ENCODE measurements at places on chromosomes 3 and 15.

- peaks cover 1% of the 10 kb centered on the region for H3K36me3 ChIP-seq
- H3K4me1 ChIP-seq, result no peaks in the 10 kb centered on the region
- H3K4me3 ChIP-seq, result no peak overlapping the region
- no peak overlapping the region for H3K27ac ChIP-seq
- no peaks in the 10 kb centered on the region for H3K27me3 ChIP-seq
Observed at GRCh38 chr3:124657138-124657537, 73.1 kb upstream of the UMPS start.

- DNase-seq, result peak; percentile 93
- peaks cover 3% of the 10 kb centered on the region for H3K27me3 ChIP-seq
- H3K36me3 ChIP-seq, result peaks cover 2% of the 10 kb centered on the region
- H3K4me1 ChIP-seq, result peaks cover 4% of the 10 kb centered on the region
Observed at GRCh38 chr3:49689046-49689907, at the start of the genes MST1 and RNF123. Gene MST1, minus strand, starts transcription at chr3:49689474. Its CDS starts 783 bp downstream, at chr3:49688691. Gene RNF123, plus strand, starts transcription at chr3:49689557. Its CDS starts 1,609 bp downstream, at chr3:49691166.

GRCh38 chr15:79329171-79329611 is 18.3 kb downstream of the TMED3 start:
- no peaks in the 10 kb centered on the region for H3K27me3 ChIP-seq
- no peak overlapping the region for H3K27ac ChIP-seq
- no peak for DNase-seq
- H3K4me3 ChIP-seq, result no peak overlapping the region
- H3K4me1 ChIP-seq, result no peaks in the 10 kb centered on the region

- DNase-seq, result no peak
- H3K27me3 ChIP-seq, result no peaks in the 10 kb centered on the region
- peaks cover 2% of the 10 kb centered on the region for H3K4me1 ChIP-seq
- no peak overlapping the region for H3K27ac ChIP-seq
Observed at GRCh38 chr15:90165659-90166489, 35.3 kb upstream of the SEMA4B start.

DNA sequence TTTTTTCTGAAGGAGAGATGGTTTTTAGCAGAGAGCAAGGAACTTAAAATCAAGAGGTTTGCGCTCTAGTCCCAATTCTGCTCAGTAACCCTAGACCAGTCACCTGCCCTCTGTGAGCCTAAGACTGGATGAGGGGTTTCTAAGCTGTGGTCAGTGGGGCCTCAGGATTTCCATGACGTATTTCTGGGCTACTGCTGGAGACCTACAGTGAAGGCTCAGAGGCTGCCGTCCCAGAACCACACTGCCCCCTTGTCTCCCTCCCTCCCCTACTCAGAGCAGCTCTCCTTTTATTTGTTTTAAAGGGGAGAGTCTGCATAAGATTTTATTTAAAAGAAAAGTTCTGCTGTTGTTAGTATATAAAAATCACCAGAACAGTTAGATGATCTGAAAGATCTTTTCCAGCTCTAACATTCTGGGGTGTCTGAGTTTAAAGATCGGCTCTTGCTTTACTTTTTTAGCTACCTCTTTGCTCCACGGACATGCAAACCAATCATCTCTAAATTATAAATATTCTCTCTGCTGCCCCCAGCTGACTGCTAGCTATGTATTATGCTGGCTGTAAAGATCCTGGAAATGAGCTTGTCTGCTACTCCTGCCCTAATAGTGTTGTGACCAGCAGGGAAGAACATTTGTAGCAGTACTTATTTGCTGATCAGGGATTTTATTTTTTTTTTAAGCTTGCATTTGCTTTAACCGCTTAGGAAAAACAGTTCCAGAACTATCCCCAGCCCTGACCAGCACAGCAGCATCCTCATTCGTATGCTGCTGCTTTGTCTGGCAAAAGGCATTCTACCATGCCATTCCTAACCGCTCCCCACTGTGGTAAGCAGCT is 28.6 kb upstream of the NDUFB4 start:
- H3K36me3 ChIP-seq, result no peaks in the 10 kb centered on the region
- H3K4me1 ChIP-seq, result peaks cover 22% of the 10 kb centered on the region
- no peak for DNase-seq

GRCh38 chr15:57382969-57383368 is 6.7 kb downstream of the CGNL1 start:
- H3K36me3 ChIP-seq, result no peaks in the 10 kb centered on the region
- H3K27ac ChIP-seq, result no peak overlapping the region
- H3K4me3 ChIP-seq, result no peak overlapping the region
- H3K27me3 ChIP-seq, result no peaks in the 10 kb centered on the region

DNA sequence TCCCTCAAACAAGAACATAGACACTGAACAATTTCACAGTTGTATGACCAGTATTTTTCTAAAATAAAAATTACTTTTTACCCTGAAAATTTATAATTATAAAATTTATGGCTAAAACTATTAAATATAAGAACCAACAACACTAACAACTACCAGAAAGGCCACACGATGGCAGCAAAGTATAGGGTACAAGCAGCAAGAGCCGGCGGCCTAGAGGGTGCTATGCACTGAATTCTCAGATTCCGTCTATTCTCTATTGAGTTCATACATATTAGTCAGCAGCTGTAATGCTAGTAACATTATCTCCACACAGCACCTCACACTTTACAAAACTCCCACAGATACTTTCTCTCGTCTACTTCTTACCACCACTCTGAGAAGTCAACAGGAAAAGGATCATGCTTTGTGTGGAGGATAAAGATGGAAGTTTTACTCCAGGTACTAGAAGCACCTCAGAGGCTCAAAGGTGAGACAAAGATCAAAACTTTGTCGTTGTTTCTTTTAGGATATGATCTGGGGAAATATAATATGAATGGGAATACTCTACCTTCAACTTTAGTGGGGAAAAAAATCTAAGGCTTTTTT is 160.5 kb downstream of the FGF12 start:
- peak; percentile 56 for DNase-seq
- no peaks in the 10 kb centered on the region for H3K36me3 ChIP-seq
- no peaks in the 10 kb centered on the region for H3K4me1 ChIP-seq
- no peak overlapping the region for H3K4me3 ChIP-seq
- no peak overlapping the region for H3K27ac ChIP-seq

- no peak overlapping the region for H3K4me3 ChIP-seq
- no peaks in the 10 kb centered on the region for H3K27me3 ChIP-seq
- no peaks in the 10 kb centered on the region for H3K4me1 ChIP-seq
- no peaks in the 10 kb centered on the region for H3K36me3 ChIP-seq
Observed at GRCh38 chr3:160150525-160150924, 74.7 kb upstream of the C3orf80 start.

- H3K27ac ChIP-seq, result no peak overlapping the region
- no peak overlapping the region for H3K4me3 ChIP-seq
Observed at GRCh38 chr3:194368918-194369317, 625 bp downstream of the LRRC15 start.

- no peaks in the 10 kb centered on the region for H3K36me3 ChIP-seq
- H3K4me1 ChIP-seq, result peaks cover 9% of the 10 kb centered on the region
- H3K27me3 ChIP-seq, result no peaks in the 10 kb centered on the region
- H3K4me3 ChIP-seq, result no peak overlapping the region
- DNase-seq, result no peak
Observed at GRCh38 chr3:8460050-8460708, 41.4 kb upstream of the LMCD1 start.

DNA sequence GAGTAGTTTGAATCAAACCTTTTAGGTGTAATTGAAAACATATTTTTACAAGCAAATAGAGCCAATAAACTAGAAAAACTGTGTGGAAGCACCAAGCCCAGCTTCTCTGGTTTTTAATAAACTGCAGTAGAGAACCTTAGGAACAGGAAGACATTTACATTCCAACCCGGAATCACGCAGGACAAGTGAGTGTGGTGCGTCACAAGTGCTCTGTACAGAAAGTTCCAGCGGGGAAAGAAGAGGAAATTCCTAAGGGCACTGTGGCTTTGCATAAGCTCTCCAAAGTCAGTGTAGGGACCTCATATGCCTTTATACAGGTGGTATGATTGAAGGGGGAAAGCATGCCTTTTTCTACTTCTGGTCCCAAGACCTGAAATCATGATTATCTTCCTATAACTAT is 21.6 kb downstream of the COL8A1 start:
- H3K27ac ChIP-seq, result no peak overlapping the region
- H3K27me3 ChIP-seq, result no peaks in the 10 kb centered on the region
- no peak for DNase-seq
- H3K4me3 ChIP-seq, result no peak overlapping the region

GRCh38 chr3:172877011-172877410 is 126.5 kb downstream of the ECT2 start:
- H3K4me1 ChIP-seq, result peaks cover 5% of the 10 kb centered on the region
- no peak for DNase-seq
- no peak overlapping the region for H3K27ac ChIP-seq
- no peak overlapping the region for H3K4me3 ChIP-seq

DNA sequence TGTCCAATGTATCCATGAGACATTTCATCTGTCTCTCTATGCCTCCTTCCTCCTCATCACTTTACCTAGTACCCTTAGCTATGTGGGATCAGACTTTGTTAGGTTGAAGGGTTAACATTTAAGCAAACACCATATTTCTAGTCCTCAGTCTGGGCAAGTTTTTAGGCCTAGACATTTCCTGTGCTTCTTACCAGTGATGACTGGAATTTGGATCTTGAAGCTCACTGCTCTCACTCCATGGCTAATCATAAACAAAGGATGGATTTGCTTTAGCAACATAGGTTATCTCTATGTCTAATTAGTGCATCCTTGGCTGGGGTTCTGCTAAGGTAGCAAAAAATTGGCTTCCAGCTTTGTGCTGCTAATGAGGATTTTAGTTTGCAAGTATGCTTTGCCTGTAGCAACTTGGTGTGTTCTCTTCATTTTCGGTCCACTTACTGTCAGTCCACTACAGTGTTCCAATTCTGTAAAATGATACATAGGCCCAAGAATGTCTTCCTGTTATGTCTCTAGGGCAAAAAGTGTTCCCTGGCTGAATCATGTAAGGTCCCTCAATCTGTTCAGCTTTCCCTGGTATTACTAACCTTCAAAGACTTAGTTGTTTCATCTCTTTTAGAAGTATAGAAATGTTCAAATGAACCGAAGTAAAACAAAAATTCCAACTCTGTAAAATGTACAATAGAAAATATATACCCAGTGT is 615.4 kb downstream of the CADM2 start:
- H3K27me3 ChIP-seq, result no peaks in the 10 kb centered on the region
- no peak overlapping the region for H3K27ac ChIP-seq
- no peaks in the 10 kb centered on the region for H3K4me1 ChIP-seq
- no peak for DNase-seq
- H3K36me3 ChIP-seq, result no peaks in the 10 kb centered on the region

DNA sequence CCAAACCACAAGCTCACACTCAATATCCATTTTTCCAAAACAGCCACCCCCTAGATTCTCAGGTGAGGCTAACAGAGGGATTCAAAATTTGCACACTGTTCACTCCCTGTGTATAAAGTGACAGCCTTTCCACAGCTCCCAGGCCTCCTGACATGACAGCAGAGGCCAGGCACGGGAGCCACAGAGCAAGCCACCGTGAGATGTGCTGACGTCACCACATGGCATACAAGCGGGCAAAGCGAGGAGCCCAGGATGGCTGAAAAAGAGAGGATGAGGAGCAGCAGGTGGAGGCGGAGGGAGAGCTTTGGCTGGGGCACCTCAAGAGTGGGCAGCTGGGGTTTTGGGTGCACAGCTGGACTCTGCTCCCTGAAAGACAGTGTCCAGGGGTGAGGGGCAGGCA is 27.1 kb downstream of the EHD4 start:
- no peaks in the 10 kb centered on the region for H3K27me3 ChIP-seq
- no peak overlapping the region for H3K27ac ChIP-seq
- H3K4me1 ChIP-seq, result peaks cover 17% of the 10 kb centered on the region
- DNase-seq, result no peak
- H3K36me3 ChIP-seq, result peaks cover under 1% of the 10 kb centered on the region

DNA sequence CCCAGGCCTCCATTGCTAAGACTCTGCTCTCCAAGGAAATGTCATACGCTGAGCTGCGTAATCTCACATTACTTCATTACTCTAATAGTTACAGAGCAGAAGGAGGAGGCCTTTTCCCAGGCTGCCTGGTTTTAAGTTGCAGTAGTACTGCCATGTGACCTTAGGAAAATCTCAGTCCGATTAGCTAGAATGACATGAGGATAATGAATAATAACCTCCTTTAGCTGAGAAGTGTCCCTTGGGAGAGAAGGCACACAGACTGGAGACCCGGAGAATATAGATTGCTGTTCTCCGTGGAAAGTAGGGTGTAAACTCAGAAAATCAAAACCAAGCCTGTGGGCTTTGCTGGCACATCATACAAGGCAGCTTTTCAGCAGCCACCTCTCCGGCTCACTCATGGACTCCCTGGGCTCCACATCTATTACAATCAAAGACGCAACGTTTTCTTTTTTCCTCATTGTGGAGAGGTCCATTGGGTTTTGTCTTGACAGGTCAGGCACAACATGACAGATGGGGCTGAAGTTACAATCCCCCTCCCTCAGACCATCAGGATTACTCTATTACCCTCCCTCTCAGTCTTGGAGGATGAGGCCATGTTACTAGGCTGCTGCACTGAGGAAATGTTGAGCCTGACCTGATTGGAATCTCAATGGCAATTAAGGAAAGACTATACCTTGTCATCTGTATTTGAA is 134.8 kb upstream of the MB21D2 start:
- no peaks in the 10 kb centered on the region for H3K36me3 ChIP-seq
- H3K4me1 ChIP-seq, result no peaks in the 10 kb centered on the region
- no peaks in the 10 kb centered on the region for H3K27me3 ChIP-seq
- no peak for DNase-seq

DNA sequence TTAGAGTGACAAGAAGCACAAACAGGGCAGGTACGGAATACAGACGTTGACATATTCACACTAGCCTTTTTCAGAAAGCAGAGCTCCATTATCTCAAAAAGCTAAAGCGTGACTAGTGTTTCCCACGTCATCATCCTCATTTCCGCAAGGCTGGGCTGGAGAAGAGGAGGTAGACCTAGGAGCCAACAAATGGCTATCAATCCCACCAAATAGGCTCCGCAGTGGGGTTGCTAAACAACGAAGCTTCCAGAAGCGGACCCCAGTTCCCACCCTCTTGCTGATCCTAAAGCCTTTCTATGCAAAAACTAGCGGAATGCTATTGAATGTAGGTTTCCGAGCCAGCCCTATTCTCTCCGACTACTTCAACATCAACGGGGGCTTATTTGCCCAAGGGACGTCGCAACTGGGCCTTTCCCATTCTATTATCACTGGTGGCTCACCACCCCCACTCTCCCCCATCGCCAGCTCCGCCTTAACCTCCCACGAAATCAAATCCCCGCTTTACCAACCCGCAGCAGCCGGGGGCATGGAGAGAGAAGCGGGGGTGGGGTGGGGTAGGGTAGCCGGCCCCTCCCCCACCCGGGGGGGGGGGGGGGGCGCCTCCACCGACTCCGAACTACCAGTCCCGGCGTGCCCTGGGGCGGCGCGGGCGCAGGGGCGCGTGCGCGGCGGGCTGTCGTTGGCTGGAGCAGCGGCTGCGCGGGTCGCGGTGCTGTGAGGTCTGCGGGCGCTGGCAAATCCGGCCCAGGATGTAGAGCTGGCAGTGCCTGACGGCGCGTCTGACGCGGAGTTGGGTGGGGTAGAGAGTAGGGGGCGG is at the start of gene MORF4L1:
Gene MORF4L1 (plus strand): TSS at position 736 of the 817 bp plus-strand sequence. CDS start 128 bp downstream, outside the sequence.
- no peaks in the 10 kb centered on the region for H3K27me3 ChIP-seq
- H3K36me3 ChIP-seq, result peaks cover 8% of the 10 kb centered on the region
- peak within 1 kb of the TSS; percentile 91 for H3K4me3 ChIP-seq
- DNase-seq, result peak; percentile 95
- peaks cover 6% of the 10 kb centered on the region for H3K4me1 ChIP-seq
- H3K27ac ChIP-seq, result peak within 1 kb of the TSS; percentile 99
